ENCODE measurements at places on chromosomes 4 and X. TPM values are rescaled to one million over a fixed set of nuclear protein-coding genes. Genes with fewer than 3 reads are reported as not detected.

The CC2D2A gene
- total RNA-seq, result 18.8 TPM

- DNase-seq, result no peak
Measured at GRCh38 chr4:5037553-5038551, 13.4 kb upstream of the STK32B start.

DNA sequence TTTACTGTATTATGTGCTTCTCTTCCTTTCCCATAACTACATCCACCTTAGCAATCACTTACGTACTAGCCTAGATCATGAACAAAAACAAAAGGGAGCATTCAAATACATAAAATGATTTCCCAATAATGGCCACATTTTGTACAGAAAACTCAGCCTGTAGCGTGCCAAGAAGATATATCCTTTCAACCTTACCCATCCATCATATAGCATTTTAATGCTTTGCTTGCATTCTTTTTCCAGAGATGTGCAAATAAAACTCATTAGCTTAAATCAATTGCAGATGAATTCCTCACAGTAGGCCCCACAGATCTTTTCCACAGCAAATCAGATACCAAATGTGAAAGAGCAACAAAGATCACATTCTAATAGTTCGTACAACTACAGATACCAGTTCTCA is 20.8 kb downstream of the GRSF1 start:
- DNase-seq, result no peak

DNA sequence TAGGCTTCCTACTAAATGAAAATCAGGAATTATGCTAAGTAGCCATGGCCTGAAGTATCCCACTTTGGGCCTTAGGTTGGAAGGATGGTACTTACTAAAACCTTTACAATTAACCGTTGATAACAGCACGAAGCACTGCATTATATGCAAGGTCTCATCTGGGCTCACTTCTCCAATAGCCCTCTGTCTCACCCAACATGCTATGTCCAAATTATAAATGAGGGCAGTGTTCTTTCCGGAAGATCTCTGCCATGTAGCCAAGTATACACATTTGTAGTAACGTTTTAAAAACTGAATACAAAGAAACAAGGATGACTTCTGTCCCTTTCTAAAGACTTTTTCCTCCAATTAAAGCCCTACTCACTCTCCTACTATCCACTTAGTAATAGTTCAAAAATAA is 51.6 kb downstream of the SCFD2 start:
- DNase-seq, result no peak

GRCh38 chr4:138414202-138414601 is 172.1 kb upstream of the SLC7A11 start:
- DNase-seq, result no peak

- DNase-seq, result no peak
Measured at GRCh38 chr4:78293821-78294301, 236.7 kb downstream of the FRAS1 start.

The YIPF7 gene
- 4.5 TPM for total RNA-seq

The ADGRL3 gene
- 302 TPM for total RNA-seq

The TAF7L gene
- 0.41 TPM for total RNA-seq

DNA sequence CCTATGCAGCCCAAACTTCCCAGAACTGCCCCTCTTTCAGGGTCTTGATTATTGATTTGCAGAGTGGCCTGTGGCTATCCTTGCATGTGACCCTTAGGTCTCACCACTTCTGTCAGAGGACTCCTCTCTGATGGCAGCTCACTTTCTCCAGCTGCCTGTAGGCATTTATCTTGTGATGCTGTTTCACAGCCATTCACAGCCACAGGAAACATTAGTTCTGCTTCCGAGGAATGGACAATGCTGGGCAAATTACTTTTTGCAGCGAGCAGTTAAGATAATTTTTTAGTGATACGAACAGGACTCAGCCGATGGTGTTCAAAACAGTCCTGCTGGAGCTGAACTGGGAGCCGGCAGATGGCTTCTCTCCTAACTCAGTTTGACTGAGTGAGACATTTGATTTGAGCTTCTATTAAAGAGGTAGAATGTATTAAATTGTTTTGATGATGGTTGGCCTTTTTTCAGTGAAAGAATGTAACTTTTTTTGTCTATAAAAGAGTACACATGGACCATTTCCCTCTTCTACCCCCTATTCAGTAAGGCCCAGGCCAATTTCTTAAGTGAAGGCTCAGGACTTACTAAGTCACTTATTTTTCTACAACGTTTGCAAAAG is 58.4 kb upstream of the TMEM150C start:
- DNase-seq, result no peak

DNA sequence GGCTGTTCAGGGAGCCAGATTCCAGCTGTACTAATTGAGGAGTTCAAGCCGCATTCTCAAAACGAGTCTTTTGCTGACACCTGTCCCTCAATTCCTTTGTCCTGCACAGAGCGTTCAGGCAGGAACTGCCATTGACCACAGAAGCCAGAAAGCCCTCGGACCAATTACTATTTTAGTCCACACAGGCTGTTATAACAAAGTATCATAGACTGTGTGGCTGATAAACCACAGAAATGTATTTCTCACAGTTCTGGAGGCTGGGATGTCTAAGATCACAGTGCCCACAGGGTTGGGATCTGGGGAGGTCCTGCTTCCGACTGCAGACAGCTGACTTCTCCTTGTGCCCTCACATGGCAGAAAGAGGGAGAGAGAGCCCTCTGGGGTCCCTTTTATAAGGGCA is 119.8 kb upstream of the ATP6AP2 start:
- no peak for DNase-seq

DNA sequence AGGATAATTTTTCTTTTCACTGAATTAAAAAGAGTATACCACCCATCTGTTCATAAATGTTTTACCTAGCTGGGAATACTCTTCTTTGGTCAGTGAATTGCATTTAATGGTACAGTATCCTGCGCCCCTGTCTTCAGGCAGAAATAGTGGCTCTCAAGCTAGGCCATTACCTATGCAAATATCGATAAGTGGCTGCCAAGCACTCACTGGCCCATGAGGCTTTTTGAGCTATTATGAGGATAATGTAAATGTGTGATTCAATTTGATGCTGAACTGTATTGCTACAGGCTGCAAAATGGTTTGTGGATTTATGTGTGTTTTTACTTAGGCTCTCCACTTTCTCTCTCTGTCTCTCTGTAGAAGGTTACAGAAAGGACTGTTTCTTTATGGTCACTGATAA is 30.1 kb upstream of the MTMR1 start:
- no peak for DNase-seq

DNA sequence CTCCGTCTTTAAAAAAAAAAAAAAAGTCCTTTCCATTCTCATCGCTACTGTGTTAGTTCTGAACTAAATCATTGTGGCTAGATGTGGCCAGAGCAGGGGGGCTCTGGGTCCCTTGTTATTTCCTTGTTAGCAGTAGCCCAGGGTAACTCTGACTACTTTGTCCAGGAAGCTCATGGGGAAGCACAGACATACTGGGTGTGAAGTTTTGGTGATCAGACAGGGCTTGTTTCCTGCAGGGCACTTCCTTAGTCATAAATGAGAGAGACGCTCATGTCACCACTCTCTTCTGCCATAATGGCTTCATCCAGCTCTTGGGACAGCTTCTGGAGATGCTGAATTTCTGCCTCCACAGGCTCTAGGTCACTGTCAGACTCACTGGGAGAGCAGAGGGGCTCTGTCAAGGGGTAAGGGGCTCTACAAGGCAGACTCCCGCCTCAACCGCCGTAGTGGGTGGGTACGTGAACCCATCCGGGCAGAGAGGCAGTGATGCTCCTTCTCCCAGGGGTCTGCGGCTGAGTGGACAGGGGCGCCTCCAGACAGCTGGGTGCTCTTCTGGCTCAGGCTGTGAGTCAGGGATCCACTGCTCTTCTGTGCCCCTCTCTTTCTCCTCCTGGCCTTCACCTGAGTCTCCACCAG is 12.9 kb downstream of the STIM2 start:
- DNase-seq, result no peak

DNA sequence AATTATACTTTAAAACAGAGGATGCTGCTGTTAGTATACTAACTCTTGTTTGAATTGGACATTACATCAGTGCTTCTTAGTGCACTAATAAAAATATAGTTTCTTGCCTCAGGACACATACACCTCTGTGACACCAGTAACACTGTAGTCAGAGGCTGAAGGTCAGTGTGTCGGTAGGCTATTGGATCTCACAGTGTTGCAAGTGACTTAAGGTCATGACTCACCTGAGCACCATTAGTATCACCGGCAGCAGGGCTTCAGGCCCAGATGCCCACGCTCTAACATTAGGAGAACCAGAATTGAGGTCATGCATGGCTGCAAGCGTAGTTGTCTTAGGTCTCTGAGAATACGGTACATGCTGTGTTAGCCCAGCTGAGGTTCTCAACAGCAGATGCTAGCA is 15.2 kb downstream of the ETDC start:
- DNase-seq, result no peak

- no peak for DNase-seq
Measured at GRCh38 chr4:153448003-153448731, 18.0 kb upstream of the TMEM131L start.

DNA sequence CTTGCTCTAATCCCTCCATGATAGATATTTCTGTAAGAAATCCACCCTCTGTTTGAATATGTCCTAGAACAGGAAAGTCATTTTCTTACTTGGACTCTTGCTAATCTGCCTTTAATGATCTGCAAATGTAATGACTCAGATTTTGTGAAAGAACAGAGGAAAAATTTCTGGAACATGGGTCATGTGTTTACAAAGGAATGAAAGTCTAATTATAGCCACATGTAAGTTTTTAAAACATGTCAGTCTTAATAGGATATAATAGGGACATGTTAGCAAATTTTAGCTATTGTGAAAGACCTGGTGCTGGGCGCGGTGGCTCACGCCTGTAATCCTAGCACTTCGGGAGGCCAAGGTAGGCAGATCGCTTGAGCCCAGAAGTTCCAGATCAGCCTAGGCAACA is 47.6 kb downstream of the GRK4 start:
- DNase-seq, result no peak

- DNase-seq, result no peak
Measured at GRCh38 chrX:140723121-140723715, 13.7 kb downstream of the LINC00632 start.

- no peak for DNase-seq
Measured at GRCh38 chrX:50071494-50071893, 129.3 kb downstream of the AKAP4 start.

DNA sequence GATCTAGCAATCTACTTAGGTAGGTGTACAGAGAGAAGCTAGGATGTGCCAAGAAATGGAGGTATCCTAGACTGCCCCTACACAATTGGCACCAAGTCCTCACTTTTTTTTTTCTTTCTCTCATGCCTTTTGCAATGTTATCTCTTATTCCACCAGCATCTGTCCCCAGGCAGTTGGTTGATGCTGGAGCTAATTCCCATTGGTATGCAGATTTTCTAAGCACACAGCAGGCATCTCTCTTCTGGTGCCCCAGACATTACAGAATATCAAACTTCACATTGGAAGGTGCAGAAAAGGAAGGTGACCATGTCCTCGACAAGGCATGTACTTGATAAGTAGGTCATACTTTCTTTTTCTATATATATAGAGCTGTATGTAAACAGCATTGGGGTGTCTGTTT is 21.6 kb downstream of the LUZP4 start:
- no peak for DNase-seq

DNA sequence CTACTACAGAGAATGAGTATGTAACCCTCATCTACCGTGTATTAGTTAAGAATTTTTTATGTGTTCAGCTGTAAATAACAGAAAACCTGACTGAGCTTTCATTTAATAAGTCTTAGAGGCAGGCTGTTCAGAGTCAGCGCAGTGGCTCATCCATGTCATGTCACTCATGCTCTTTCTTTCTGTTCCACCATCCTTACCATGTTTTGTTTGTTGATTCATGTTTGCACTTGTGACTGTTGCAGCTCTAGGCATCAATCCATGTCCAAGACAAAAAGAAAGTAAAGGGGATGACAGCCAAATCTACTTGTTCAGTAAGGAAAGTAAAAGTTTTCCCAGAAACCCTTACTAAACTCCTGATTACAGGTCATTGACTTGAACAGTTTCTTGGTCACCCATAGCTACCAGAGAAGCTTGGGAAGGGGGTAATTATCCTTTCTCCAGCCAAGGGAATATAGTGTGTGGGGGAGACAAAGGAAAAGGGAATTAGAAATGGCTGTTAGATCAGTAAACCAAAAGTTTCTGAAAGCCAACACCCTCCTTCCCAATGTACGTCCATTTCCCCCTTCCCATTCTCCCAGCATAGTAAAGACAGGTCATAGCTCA is 9.0 kb downstream of the ART3 start:
- DNase-seq, result no peak

The VCX3A gene
- not detected for total RNA-seq

GRCh38 chr4:1589098-1589497 is 95.0 kb downstream of the FAM53A start:
- DNase-seq, result no peak

The ADH4 gene
- not detected for total RNA-seq

The ENPEP gene
- total RNA-seq, result 2.0 TPM

The PNMA6A gene
- total RNA-seq, result 23.2 TPM

- DNase-seq, result no peak
Measured at GRCh38 chr4:173246719-173247118, 78.1 kb downstream of the GALNT7 start.

The PRKG2 gene
- 13.0 TPM for total RNA-seq

GRCh38 chrX:54818221-54818620 is 10.7 kb downstream of the MAGED2 start:
- no peak for DNase-seq

The CLNK gene
- not detected for total RNA-seq

- DNase-seq, result no peak
Measured at GRCh38 chr4:140448162-140448561, 20.7 kb upstream of the CLGN start.

The CXCL3 gene
- 0.41 TPM for total RNA-seq

The BEX1 gene
- total RNA-seq, result 127 TPM

The SYNPO2 gene
- 1.6 TPM for total RNA-seq

DNA sequence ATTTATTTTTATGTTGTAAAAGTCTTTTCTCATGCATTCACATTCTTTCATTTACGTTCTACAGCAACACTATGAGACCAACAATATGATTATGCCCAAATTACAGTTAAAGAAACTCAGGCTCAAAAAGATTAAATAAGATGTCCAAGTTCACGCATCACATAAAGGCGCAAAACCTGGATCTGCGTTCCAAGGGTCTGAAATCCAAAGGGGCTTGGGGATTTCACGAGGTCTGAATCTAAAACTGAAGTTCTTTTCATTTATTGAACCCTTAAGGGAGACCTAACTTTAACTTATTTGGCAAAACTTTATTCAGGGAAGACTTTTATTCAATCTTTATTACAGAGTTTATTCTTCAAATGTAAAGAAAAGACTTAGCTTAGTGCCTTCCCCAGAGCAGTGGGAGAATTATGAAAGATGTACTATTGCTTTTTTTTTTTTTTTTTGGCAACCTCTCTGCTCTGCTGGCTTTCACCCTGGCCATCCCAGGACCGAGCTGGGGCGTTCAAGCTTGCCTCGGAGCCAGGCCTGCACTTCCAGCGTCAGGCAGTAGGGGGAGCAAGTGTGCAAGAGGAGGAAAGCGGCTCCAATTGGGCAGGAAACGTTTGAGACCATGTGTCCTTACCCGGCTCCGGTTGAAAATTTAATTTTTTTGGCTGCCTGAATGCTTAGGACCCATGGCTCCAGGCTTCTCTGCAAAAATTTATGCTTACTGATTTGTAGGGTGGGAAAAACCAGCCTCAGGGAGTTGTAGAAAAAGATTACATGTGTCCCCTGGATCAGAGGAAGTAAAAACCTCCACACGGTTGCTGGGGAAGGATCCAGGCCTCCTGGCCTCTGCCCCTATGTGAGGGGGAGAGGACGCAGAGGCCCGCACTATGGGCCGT is 344.3 kb upstream of the KLF3 start:
- peak; percentile 84 for DNase-seq

GRCh38 chr4:32631831-32632230 is 1911.7 kb downstream of the PCDH7 start:
- DNase-seq, result no peak

Data from frontal cortex (tissue), 4 donors.